ENCODE measurements at places on chromosomes 12 and 14.

GRCh38 chr14:100906420-100906819 lies 2.9 kb upstream of the RTL1 start:
- no peak for DNase-seq

GRCh38 chr12:24499151-24500146 lies 449.5 kb downstream of the BCAT1 start:
- no peak for DNase-seq

DNA sequence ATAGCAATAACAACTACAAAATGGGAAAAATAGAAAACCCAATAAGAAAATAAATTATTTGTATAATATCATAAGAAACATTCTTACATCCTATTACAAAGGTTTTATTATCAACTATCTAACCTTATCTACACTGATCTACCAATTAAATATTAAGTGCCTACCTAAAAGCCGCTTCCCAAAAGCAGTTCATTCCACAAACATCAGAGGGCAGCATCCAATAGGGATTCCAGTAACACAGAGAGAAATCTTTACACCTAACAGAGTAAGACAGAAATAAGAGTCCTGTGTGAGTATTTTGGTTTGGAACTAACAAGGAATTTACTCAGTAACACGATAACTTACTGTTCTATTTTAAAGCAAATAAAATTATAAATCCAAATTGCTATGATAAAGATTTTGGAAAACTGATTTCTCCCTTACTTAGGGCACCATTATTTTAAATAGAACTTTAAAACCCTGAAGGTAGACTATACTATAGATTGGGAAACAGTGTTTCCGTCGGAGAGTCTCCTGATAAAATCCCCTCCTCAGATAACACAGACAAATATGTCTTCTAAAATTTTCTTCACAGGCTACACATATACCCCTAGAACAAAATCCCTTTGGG lies 15.0 kb downstream of the GXYLT1 start:
- DNase-seq = no peak

- DNase-seq = no peak
These were observed 15.8 kb downstream of the ATP5MC2 start for GRCh38 chr12:53660041-53660440.

DNA sequence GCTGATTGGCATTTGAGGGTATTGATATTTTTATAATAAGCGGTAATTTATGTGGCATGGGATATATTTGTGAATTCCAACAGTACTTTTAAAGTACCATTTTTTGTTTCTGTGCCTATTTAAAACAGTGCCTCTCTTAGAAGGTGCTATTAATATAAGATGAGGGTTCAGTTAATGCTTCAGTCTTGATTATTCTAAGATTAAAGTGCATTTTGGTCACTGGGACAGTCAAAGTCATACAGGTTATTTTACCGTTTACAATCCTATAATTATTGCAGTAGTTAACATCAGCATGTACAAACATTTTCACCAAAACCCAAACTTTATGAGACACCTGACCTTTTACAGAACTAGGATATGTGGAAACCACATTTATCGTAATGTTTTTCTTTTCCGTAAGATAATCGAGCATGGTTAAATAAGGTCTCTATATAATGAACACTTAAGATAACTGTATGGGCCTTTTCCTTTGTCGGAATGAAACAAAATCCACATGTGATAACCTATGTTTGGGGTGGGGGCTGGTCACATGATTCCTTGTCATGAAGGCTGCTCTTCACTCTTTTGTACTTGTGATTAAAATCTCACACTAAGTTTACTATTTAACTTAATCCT lies 37.7 kb upstream of the DNM1L start:
- DNase-seq = no peak

- DNase-seq = no peak
These were observed 216.5 kb downstream of the PHLDA1 start for GRCh38 chr12:75814851-75815754.

- no peak for DNase-seq
These were observed 1052.4 kb downstream of the BCL11B start for GRCh38 chr14:98219638-98220037.

All from activated T-cell treated with anti-CD3 and anti-CD28 coated beads, Interleukin-2, amount 50 U/mL, for 1 hour (primary cell).